ENCODE measurements at places on chromosomes 3 and 15.

DNA sequence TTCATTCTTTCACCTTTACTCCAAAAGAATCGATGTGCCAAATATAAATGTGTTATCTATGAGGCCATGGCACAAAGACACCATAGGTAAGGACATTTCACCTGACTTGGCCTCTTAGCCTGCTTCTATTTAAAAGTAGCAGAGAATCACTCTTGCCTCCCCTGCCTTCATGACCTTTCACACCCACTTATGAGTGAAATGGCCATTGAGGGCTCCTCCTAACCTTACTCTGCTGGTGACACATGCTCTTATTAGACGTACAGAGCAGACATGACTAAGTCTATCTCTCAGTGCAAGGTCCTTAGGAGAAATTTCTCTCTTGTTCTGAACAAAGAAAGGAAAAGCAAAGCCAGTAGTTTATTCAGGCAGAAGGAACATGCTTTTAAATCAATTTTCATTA lies 150.7 kb downstream of the LRTM1 start:
- no peak for DNase-seq

- DNase-seq: no peak
Measured at GRCh38 chr3:17714473-17714872, 28.0 kb downstream of the TBC1D5 start.

DNA sequence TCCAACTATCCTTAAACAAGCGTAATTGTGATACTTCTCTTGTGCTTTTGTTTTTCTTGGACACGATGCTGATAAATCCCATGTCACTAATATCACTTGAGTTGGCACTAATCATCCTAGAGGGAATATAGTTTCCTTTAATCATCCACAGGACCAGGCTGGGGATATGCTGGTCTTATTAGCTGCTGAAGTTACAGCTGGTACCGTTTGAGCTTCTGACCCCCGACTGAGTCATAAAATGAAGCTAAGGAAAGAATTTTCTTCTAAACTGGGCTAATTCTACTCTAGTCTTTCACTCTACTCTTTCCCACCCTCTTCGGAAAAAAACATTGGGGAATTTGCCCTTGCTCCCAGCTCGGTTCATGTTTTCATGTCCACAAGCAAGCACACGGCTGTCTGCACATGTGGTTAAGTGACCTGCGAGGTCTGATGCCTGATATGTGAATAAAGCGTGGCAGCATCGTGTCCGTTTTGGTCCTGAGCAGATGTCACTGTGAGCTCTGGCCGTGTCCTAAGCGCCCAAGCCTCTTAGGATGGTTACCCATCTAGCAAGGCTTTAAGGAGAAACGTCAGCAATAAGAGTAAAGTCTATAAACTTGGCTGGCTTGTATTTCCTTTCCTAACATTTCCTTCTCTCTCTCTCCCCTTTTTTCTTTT lies 223.7 kb downstream of the ITPR1 start:
- DNase-seq: no peak

GRCh38 chr15:99593070-99593469 lies 27.3 kb downstream of the MEF2A start:
- no peak for DNase-seq

- DNase-seq: no peak
Measured at GRCh38 chr15:62709261-62709660, 333.3 kb upstream of the TPM1 start.

DNA sequence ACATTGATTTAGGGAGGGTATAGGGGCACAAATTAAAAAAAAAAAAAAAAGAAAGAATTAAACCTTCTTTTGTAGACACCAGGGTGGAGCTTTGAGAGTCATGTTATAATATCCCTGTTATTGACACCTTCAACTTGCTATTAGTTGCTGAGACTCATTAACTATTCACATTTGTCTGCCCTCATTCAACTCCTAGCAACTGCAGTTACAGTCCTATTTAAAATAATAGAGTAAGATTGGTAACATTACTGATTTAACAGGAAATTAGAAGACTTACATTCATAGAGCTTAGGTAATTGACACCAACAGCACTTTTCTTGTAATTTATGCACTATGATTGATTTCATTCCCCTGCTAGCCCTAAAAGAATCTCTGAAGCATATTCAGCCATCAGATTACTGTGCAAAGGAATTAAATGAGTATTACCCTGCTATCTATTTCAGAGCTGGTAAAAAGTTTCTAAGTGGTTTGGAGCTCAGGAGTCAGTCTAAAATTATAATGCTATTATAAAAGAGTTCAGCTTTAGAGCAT lies 148.8 kb upstream of the TBL1XR1 start:
- no peak for DNase-seq
